D341Med (cell line): ENCODE measurements at places on chromosomes 12 and 14.

DNA sequence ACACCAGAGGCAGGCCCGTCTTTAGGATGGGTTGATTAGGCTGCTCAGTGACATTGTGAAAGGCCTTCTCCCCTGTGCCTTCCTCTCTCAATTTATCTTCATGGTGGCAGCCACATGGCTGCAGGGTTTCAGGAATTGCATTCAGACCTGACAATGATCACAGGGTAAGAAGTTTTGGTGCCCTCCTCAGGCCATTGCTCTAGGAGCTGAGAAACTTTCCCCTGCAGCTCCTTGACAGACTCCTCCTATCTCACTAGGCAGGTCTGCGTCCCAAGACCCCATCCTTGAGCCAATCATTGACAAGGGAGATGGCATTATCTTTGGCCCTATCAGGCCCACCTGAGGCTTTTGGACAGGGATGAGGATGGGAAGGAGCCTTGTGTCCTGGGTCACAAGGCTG lies 57.4 kb upstream of the ANO4 start:
- DNase-seq, result no peak

DNA sequence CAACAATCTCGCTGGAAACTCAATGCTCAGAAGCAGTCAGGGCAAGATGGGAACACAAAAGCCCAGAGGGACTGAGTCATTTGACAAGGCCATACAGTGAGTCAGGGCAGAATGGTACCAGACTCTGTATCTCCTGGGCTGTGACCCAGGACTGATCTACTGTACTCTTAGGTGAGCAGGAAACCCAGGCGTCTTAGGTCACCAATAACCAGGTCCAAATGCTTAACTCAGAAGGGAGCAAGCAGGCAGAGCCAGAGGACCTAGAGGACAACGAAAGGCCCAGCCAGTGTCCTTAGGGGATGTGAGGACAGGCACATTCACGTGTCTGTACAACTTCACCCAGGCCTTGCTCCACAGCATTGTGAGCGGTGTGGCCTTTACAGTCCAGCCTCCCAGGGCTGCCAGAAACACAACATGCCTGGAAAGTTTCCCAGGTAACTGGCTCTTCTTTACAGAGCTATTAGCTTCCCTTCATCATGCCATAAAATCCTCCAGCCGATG lies 69.9 kb downstream of the ARL6IP4 start:
- DNase-seq, result no peak

DNA sequence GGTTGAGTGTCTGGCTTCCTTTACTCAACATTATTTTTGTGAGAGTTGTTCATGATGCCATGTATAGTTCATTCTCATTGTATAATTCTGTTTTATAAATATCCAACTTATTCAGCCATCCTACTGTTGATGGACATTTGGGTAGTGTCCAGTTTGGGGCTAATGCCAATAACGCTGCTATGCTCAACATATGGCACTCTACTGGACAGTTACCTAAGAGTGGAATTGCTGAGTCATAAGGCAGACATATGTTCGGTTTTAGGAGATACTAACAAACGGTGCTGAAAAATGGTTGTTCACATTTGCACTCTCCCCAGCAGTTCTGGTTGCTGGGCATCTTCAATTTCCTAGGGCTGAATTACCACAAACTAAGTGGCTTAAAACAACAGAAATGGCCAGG lies 28.7 kb upstream of the P2RX4 start:
- DNase-seq, result no peak

DNA sequence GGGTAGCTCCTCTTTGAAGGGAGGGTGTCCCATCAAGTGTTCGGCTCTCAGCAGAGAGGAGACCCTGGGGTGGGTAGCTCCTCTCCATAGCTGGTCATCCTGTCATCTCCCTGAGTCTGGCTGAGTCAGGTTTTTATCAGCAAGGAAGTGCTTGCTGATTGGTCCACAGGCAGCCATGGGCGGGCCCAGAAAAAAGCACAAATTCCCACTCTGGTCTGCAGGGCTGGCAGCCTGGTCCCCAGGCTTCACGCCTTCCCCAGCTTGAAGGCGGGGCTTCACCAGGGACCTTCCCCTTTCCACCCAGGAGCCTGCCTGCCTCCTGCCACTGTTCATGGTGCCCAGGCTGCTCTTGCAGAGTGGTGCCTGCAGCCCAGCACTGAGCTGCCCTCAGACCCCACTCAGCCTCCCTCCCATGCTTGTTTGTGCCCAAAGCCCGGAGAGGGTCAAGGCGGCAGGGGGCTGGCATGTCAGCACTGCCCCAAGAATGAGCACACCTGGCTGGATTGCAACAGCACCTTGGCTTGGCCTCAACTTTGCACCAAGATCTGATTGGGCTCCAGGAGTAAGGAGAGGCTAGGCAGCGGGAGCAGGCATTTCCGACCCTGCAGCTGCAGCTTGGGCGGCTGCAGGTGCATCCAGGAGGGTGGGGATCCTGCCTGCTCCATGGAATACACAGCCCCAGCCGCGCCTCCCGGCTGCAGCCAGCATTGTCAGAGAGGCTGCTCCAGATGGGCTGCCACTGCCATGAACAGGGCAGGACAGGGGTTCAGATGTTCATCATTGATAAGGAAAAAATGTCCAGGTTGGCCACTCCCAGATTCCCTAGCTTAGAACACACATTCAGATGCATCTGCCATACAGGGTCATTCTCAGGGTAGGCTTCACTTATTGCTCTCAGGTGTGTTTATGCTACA lies 22.0 kb upstream of the WDR89 start:
- no peak for DNase-seq

DNA sequence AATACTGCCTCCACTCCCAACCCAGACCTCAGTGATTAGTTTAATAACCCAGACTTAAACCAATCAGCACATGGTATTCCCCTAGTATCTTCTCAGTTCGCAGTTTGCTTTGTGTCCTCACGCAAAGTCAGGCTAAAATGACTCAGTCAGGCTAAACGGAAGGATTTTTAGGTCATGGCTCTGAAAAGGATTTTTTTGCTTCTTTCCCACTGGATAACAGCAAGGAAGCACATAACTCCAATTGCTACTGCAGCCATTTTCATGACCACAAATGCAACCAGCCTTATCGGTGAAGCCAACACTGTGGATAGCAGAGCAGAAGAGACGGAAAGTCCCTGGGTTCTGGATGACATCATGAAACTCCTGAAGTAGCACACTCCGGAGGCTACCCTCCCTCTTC lies 67.7 kb downstream of the ZC3H14 start:
- DNase-seq, result no peak
